ENCODE measurements at places on chromosomes 2 and 18.
A peak's percentile ranks its signal among the peaks of the same experiment; 100 is the strongest.

DNA sequence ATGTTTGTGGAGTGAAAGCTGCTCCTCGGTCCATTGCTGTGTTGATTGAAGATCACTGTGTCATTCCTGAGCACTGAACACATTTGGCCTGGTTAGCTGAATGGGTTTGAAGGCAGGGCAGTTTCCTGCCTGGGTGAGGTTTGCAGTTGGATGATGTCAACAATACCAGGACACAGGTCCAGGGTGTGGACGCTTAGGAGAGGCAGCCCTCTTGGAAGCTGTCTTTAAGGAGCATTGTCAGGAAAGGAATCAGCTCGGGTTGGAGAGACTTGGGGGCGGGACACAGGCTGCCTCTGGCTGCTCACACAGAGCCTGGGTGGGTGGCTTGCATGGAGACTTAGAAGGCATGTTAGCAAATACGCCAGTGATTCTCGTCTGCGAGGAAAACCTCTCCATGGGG, 237.7 kb downstream of the SEPTIN10 start:
- no peak for DNase-seq

- DNase-seq, result no peak
These were observed 14.7 kb downstream of the HDAC4 start for GRCh38 chr2:239386001-239386670.

- DNase-seq, result no peak
These were observed 52.7 kb upstream of the KYNU start for GRCh38 chr2:142824756-142825155.

DNA sequence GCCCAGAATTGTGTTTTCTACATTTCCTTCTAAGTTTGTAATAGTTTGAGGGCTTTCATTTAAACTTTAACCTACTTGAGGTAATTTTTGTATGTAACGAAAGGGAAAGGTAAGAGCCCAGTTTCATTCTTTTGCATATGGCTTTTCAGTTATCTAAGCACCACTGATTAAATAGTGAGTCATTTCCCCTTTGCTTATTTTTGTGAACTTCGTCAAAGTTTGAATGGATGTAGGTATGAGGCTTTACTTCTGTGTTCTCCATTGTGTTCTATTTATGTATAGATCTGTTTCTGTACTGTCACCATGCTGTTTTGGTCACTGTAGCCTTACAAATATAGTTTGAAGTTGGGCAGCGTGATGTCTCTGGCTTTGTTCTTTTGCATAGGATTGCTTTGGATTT, 944.8 kb upstream of the CNTNAP5 start:
- DNase-seq, result no peak

DNA sequence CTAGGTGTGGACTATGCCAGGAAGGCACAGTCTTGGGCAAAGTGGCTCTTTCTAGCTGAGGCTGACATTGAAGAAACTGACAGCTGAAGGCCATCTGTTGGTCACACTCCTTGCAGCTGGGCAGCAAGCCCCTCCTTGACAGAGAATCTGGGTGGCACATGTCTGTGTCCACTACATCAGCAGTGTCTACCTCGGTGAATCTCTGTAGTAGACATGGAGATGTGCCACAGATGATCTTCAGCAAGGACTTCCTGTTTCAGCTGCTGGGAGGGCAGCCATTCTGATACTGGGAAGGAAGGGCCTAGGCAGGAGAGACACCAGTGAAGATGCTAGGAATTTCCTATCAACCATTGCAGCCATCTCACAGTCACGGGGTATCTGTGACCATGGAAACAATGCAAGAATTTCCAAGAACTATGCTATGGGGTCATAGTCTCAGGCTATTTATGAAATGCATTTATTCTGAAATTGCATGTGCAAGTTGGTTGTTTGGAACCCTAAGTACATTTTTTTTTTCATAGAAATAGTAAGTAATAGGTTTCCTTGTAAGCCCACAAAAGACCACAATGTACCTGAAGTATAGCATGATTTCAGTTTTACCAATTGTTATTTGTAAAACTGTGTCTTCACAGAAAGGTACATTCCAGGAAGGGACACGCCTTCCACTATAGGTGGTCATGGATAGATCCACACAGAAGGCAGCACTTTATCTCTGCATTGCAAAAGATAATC, 63.8 kb upstream of the DARS1 start:
- DNase-seq, result peak; percentile 47

DNA sequence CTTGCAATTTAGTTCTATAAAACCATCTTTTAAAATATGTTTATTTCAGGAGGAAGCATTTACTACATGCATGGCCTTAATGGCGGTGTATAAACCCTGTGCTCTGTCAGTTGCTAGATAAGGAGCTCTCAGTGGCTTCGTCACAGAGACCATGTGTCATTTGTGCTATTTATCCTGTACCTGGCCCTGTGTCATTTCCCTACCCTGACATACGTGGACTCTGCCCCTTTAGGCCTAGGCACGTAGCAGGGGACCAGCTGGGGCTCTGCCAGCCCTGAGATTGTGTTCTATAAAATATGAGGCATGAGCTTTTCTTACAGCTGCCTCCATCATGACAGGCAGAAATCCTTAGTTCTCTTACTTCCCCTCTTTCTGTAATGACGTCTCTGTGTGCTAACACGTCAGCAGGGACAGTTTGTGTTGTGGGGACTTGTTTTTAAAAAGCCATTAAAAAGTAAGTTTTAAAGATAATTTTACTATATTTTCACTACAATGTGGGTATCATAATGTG, 88.0 kb downstream of the ITGB1BP1 start:
- DNase-seq, result no peak

DNA sequence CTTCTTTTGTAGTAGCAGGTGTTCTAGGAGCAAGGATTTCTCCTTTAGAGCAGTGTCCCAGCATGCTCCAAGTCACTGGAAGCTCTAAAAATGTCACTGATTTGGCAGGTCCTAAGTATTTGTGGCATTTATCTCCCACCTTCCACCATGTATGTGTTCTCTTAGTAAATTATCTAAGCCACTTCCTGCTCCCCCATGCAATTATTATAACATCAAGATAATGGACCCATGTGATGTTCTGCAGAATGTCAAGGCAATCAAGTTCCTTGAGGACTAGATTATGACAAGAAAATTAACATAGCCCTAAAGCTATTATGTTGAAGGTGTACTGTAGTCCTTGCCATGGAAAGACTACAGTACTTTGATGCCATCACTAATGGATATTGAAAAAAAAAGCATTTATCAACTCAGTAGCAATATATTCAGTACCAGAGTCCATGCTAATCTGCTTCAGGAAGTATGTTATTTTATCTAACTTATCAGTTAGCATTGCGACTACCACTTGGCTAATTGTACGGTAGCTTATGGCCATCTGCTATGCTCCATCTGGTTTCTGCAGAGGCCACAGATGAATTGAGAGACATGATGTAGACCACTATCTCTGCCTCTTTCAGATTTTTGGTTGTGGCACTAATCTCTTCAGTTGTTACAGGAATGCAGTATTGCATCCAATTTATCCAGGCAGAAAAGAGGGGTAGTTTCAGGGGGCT, 56.7 kb downstream of the GPR39 start:
- no peak for DNase-seq

- no peak for DNase-seq
These were observed 90.0 kb downstream of the MBP start for GRCh38 chr18:77042583-77042982.

GRCh38 chr18:75127143-75128021, 81.6 kb downstream of the PTGR3 start:
- no peak for DNase-seq

GRCh38 chr2:190980630-190981209, 33.3 kb downstream of the STAT1 start:
- no peak for DNase-seq

GRCh38 chr2:109391243-109391642, 222.5 kb downstream of the SEPTIN10 start:
- no peak for DNase-seq

GRCh38 chr2:46983065-46983801, 67.6 kb upstream of the MCFD2 start:
- no peak for DNase-seq

DNA sequence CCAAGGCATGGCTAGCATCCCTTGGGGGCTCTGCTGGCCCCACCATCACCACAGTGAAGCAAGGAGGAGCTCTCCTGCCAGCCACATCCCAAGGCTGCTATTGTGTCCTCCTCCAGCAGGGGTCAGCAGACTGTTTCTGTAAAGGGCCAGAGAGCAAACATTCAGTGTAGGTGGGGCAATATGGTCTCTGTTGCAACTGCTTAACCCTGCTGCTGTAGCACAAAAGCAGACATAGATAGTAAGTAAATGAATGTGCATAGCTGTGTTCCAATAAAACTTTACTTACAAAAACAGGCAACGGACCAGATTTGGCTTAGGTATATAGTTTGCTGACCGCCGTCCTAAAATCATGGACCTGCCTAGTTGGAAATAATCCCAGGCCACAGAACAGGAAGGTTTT, 36.4 kb upstream of the ZBTB7C start:
- DNase-seq, result peak; percentile 67

GRCh38 chr2:169768262-169768995, 30.2 kb upstream of the SSB start:
- peak; percentile 28 for DNase-seq

DNA sequence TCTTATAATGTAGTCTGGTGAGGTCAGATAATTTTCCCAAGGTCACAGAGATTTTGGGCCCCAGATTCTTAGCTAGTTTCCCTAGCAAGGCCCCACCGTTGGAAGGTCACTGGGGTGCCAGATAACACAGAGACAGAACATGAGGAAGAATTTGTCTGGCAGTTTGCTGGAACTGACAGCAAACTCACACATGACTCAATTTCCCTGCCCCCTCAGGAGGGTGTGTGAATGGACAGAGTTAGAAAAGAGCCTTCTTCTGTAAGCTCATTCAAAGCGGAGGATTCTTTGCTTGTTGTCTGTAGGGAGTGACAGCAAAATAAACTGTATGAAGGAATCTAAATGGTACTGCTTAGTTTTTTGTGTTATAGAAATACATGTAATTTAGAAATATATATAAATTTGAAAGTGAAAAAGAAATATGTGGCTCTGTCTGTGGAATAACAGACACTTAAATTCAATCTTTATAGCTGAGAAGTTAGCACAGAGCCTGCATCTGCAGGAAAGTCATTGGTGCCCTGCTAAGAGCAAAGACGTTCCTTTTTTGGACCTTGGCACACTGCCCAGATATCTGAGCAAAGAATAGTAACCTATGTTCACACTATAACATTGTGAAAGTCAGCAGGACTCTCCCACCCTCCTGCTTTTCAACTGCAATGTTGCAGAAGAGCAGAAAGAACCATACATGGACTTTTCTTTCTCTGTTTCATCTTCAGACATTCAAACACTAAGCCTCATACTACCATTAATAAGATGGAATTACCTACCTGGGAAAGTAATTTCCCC, 2.1 kb downstream of the MDH1 start:
- DNase-seq, result no peak

DNA sequence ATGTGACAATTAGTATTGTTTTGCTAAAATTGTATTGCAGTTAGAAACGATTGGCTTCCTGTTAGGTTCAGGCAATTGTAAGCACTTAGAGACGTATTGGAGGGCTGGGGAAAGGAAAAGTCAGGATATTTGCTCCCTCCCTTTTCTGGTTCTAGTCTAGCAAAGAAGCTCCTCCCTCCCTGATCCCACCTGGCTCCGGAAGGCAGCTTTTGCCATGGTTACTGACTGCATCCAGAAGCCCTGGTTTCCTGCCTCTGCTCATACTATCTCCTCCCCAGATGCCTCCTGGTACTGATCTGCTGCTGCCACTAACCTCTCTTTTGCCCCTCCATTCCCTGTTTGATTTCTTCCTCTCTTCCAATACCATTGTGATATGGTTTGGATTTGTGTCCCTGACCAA, 275.9 kb downstream of the MREG start:
- no peak for DNase-seq

- no peak for DNase-seq
These were observed 39.7 kb upstream of the HDAC4 start for GRCh38 chr2:239440511-239440959.

GRCh38 chr2:129934044-129934822, 45.2 kb upstream of the RAB6C start:
- no peak for DNase-seq

- DNase-seq, result no peak
These were observed 91.3 kb upstream of the SEC11C start for GRCh38 chr18:59048378-59048777.

- no peak for DNase-seq
These were observed 561.2 kb downstream of the METTL4 start for GRCh38 chr18:2009942-2010697.

- DNase-seq, result no peak
These were observed 197.5 kb downstream of the IRS1 start for GRCh38 chr2:226601881-226602662.

All from CD4-positive, alpha-beta T cell treated with Interleukin-4 for 4 hours (primary cell).